Stomach (tissue), 19 donors: ENCODE measurements at places on chromosomes 2 and 18. TPM values are rescaled to one million over a fixed set of nuclear protein-coding genes. Genes with fewer than 3 reads are reported as not detected.
A peak's percentile ranks its signal among the peaks of the same experiment; 100 is the strongest.

The CLEC4F gene
- total RNA-seq = not detected

The DSEL gene
- 5.8 TPM for total RNA-seq

The MYL12A gene
- 262 TPM for total RNA-seq

DNA sequence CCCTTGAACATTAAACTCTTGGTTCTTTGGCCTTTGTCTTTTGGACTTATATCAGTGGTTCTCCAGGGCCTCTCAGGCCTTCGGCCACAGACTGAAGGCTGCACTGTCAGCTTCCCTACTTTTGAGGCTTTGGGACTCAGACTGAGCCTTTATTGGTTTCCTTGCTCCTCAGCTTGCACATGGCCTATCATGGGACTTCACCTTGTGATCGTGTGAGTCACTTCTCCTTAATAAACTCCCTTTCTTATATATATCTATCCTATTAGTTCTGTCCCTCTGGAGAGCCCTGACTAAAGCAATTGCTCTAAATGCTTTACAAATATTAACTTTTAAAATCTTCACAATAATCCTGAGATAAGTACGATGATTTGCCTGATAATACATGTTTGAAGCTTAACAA is 353.6 kb upstream of the TRIB2 start:
- H3K4me3 ChIP-seq = no peak overlapping the region
- no peaks in the 10 kb centered on the region for H3K27me3 ChIP-seq
- H3K36me3 ChIP-seq = no peaks in the 10 kb centered on the region
- H3K4me1 ChIP-seq = no peaks in the 10 kb centered on the region

DNA sequence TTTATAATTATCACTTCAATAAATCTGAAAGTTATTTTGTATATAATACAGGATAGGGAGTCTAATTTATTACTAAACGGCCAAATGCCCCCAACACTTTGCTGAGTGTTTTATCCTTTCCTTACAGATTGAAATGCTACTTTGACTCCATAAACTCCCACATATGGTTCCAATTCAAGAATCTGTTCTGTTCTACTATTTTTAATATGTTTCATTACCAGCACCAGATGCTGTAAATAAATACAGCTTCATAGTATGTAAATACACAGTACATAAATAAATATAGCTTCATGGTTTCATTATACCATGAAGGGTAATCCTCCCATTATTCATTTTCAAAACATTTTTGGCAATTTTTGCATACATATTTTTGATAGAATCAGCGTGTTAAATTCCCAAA is 34.0 kb upstream of the MREG start:
- H3K4me1 ChIP-seq = no peaks in the 10 kb centered on the region
- peaks cover 40% of the 10 kb centered on the region for H3K36me3 ChIP-seq
- H3K27me3 ChIP-seq = no peaks in the 10 kb centered on the region
- H3K4me3 ChIP-seq = no peak overlapping the region
- no peak for DNase-seq

GRCh38 chr18:7584646-7585275 is 17.6 kb downstream of the PTPRM start:
- DNase-seq = no peak
- H3K27ac ChIP-seq = no peak overlapping the region
- H3K4me3 ChIP-seq = no peak overlapping the region
- peaks cover 6% of the 10 kb centered on the region for H3K4me1 ChIP-seq
- no peaks in the 10 kb centered on the region for H3K27me3 ChIP-seq

DNA sequence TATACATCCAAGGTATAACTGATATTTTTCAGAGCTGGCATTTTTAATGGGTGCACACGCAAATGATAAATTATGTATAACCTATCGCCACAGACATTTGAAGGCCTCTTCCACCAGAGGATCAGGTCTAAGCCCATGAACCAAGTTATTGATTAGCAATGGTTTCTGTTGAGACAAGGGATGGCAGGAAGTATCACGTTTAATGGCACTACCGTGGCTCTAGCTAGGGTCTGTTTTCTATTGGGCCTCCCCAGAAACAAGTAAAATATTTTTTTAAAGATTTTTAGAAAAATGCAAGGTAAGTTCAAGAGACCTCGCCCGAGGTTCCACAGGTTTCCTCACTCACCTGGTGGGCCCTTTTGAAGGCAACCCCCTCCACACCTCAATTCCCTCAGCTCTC is 667 bp downstream of the GFPT1 start:
- peaks cover 62% of the 10 kb centered on the region for H3K4me1 ChIP-seq
- DNase-seq = no peak
- H3K27ac ChIP-seq = peak overlapping the region; percentile 90
- peak overlapping the region; percentile 82 for H3K4me3 ChIP-seq
- H3K27me3 ChIP-seq = no peaks in the 10 kb centered on the region
- no peaks in the 10 kb centered on the region for H3K36me3 ChIP-seq

DNA sequence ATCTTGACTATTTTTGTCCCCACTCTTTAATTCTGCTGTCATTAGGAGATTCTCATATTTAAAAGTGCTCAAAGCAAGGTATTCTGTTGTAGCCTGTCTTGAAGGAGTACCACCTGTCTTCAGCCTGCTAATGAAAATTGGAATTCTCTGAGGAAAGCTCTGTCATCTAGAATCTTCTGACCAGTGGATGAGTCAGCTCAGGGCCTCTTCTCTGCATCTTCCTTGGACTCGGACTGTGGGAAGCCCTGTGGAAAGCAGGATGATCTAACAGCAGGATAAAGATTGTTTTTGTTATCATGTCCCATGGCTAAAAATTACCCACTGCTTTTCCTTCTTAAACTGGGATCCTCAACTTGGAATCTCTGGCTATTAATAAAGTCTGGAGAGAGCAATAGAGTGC is 18.7 kb upstream of the TMEM200C start:
- no peak overlapping the region for H3K4me3 ChIP-seq
- DNase-seq = no peak
- no peaks in the 10 kb centered on the region for H3K27me3 ChIP-seq
- H3K36me3 ChIP-seq = no peaks in the 10 kb centered on the region
